ENCODE measurements at places on chromosomes 2 and 18.

DNA sequence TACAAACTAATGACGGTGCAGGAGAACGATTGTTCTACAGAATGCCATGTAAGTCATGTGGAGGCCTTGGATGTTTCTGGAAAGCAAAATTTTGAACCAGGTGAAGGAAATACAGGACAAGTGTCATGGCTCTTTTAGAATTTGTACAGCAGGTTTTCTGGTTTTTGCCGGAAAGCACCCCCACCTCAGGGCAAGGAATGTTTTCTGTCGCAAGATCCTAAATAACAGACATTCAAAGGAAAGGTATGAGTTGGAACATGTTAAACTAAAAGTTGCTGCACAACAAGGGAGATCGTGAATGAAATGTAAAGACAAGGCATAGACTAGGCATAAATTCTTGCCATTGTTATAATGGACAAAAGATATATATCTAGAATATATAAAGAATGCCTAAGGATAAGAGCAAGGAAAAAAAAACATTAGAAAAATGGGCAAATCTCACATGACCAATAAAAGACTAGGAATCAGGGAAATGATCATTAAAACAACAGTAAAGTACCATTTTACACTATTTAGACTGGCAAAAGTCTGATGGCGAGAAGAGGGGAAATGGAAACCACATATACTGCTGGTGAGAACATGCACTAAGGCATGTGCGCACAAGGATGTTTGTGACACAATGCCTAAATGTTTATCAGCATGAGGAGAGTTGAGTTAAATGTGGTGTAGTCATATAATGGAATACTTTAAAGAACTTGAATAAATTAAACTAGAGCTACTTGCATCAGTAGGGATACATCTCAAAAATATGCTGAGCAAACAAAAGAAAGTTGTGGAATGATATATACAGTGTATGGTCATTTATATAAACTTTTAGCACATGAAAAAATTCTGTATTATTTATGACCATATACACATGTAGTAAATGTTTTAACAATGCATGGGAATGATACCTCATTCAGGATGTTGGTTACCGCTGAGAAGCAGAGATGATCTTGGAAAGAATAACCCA, 127.0 kb downstream of the EML6 start:
- DNase-seq = no peak

DNA sequence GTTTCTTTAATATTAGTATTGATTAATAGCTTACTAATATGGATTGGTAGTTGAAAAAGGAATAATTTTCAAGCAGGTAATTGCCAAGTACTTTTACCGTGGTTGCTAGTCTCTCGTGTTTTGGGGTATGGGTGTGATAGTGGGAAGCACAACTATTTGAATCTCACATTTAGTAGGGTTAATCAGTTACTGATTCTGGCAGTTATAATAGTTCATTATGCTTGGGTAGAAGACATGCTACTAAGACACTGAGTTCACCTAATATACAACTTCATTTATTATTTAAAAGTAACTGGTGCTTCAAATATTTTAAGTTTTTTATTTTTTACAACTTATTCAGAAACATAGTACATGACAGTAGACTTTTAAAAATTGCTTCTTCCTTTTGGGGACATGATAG, 33.5 kb downstream of the SOCS6 start:
- no peak for DNase-seq

DNA sequence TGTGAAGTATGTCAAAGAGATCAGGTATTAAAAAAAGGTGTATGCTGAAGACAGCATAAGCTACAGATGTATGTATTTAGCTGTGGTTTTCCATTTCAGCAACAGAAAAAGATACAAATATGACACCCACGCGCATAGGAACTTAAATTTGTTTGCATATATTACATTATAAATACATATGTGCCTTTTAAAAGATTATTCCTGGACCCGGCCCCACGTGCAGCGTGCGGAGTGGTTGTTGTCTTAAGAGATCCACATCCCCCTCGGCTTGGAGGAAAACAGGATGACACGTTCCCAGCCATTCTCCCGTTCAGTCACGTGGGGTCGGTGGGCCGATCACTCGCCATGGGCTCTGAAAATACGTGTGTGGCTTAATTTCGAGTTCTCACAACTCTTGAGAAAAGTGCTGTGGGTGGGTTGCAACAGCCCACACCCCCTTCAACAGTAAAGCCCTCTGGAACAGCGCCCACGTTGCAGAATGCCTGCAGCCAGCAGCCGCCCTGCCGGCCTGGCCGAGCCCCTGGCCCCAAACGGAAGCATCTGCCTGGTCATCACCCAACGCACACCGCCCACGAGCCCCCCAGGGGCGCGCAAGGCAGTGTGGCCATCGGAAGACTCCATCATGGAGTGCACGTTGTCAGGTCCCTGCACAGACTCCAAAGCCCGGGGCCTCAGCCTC, 18.6 kb upstream of the KCNG2 start:
- DNase-seq = no peak

- DNase-seq = no peak
These were observed 242.2 kb downstream of the TGIF1 start for GRCh38 chr18:3692113-3692621.

- DNase-seq = no peak
These were observed 32.7 kb downstream of the APCDD1 start for GRCh38 chr18:10487154-10487553.

GRCh38 chr2:17646081-17646554, 105.6 kb downstream of the VSNL1 start:
- no peak for DNase-seq

- no peak for DNase-seq
These were observed 158.3 kb downstream of the RTP5 start for GRCh38 chr2:242027676-242028450.

DNA sequence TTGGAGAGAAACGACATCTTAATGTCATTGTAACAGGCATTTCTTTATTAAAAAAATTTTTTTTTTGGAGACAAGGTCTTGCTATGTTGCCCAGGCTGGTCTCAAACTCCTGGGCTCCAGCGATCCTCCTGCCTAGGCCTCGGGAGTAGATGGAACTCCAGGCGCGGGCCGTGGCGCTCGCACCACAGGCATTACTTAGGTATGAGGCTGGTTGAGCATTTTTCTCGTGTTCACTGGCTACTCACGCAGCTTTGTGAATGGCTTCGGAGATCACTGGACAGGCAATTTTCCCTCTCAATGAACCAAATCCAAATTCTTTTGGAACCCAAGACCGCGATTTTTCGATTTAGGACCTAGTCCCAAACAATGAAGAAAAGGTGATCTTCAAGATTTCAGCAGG, 795 bp upstream of the TCF7L1 start:
- DNase-seq = no peak

- no peak for DNase-seq
These were observed 11.2 kb upstream of the SCYGR5 start for GRCh38 chr2:227655454-227655853.

GRCh38 chr2:42199626-42200025, 30.5 kb downstream of the EML4 start:
- DNase-seq = no peak

GRCh38 chr2:3233877-3234276, 143.7 kb downstream of the EIPR1 start:
- DNase-seq = no peak

DNA sequence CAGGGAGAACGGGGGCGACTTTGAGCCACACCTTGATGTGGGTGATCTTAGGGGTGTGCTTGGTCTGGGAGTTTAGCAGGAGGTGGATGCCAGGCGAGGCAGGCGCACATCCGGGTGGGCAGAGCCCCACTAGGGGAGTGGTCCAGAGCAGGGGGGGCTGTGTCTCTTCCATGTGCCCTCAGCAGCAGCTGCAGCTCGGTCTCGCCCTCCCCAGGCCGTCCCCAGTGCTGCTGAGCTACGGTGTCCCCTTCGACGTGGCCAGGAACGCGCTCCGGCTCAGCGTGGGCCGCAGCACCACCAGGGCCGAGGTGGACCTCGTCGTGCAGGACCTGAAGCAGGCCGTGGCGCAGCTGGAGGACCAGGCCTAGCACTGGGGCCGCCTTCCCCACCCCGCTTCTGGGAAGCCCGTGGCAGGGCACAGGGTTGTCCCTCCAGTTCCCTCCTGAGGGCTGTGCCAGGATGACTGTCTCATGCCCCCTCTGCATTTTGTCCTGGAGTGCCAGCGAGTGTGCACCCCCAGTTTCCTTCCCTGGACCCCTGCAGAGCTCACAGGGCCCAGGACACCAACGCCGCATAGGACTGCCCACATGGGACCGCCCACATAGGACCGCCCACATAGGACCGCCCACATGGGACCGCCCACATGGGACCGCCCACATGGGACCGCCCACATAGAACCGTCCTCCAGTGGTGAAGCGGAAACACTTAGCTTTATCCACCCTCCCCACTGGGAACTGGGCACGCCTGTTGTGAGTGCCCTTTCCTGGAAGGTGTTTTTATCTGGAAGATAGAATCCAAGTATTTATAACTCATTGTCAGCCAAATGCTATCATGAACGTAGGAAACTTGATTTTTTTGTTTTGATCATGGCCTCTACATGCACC, 1.9 kb upstream of the ESPNL start:
- DNase-seq = no peak

DNA sequence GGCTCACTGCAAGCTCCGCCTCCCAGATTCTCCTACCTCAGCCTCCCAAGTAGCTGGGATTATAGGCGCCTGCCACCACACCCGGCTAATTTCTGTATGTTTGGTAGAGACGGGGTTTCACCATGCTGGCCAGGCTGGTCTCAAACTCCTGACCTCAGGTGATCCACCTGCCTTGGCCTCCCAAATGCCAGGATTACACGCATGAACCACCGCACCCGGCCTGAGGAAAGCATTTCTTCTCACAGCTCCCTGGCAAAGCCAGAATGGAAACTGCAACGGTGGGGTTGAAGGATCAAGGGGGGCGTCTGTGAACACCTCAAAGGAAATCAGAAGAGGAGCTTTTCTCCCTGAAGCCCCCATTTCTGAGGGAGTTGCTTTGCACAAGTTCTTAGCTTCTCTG, 11.2 kb upstream of the TEX51 start:
- DNase-seq = no peak

DNA sequence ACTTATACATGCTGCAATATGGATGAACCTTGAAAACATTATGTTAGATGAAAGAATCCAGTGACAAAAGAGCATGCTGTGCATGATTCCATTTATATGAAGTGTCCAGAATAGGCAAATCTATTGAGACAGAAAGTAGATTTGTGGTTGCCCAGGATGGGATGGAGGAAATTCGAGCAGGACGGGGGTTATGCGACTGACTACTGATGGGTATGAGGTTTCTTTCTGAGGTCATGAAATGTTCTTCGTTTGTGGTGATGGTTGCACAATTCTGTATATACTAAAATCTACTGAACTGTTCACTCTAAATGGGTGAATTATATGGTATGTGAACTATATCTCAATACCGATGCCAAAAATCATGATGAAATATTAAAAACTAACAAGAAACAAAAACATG, 18.9 kb upstream of the MTERF4 start:
- no peak for DNase-seq

DNA sequence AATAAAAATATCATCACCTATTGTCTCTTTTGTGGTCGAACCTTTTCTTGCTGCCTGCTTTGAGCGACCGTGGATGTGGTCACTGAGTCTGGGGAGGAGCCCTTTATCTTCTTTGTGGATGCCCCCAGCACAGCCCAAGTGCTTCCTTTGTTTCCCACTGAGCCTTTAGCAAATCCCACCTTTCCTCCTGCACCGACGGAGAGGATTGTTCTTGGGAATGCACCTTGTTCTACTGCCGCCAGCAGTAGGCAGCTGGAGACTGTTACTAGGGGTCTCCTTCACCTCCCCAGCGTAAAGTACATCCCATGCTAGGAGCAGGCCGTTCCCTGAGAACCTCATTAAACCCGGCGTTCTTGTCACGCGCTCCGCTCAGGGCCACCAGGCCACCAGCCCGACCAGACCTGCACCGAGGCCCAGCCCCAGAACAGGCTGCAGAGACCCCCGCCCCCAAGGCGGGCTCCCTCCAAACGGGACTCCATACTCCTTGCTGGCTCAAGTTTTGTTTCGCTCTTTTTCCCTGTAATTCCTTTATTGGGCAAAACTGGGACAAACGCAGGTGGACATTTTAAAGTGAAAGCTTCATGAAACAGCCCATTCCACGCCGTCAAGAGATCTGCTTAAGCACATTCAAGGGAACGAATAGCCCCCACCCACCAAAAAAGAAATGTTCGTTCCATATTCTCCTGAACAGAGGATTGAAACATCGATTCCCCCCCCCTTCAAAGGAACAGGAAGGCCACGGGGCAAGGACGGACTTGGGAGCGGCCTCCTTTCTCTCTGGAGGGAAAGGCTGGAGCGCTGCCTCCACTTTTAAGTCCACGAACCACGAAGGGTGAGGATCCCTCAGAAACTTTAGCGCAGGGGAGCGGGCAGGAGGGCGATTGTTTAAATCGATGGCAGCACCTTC, 1.1 kb upstream of the MAT2A start:
- no peak for DNase-seq

GRCh38 chr2:56230156-56230555, 46.4 kb downstream of the CCDC85A start:
- DNase-seq = no peak

DNA sequence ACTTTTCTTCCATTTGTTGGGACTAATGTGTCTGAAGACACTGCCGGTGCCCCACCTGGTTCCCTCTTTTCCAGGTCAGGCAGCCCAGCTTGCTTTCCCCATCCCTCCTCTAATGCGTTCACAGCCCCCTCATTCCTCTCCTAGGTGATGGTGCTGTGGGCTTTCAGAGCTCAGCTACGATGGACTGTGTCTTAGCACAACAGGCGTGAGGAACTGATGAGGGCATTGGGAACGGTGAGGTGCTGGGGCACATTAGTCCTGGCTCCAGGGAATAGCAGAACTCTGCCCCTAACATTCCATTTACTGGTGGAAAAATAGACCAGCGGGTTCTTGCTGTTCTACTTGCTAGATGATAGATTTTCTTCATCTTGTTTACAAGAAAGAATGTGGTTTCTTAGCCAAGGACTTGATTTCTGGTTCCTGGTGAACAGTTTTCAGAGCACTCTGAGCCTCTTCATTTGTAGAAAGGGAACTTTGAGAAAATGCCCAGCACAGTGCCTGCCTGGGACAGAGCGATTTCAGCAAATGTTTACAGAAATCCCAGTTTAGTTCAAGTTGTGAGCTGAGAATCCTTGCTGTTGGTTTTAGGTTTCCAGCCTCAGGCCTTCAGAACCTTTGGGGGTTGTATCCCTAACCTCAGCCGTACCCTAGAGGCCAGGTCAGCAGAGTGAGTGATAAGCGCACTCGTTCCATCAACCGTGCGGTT, 42.5 kb downstream of the LDLRAD4 start:
- DNase-seq = no peak

GRCh38 chr2:238370823-238371372, 50.6 kb downstream of the TRAF3IP1 start:
- no peak for DNase-seq

- no peak for DNase-seq
These were observed 46.6 kb upstream of the HNRNPA3 start for GRCh38 chr2:177165721-177166711.

- DNase-seq = no peak
These were observed 981.4 kb downstream of the TMEM182 start for GRCh38 chr2:103743195-103743594.

GRCh38 chr2:226600184-226600583, 199.4 kb downstream of the IRS1 start:
- no peak for DNase-seq

GRCh38 chr2:172829229-172829628, 93.6 kb downstream of the RAPGEF4 start:
- no peak for DNase-seq
